ENCODE measurements at places on chromosomes 6 and 20.
A peak's percentile ranks its signal among the peaks of the same experiment; 100 is the strongest.

GRCh38 chr6:168280020-168280898, 39.3 kb downstream of the DACT2 start:
- DNase-seq, result no peak

DNA sequence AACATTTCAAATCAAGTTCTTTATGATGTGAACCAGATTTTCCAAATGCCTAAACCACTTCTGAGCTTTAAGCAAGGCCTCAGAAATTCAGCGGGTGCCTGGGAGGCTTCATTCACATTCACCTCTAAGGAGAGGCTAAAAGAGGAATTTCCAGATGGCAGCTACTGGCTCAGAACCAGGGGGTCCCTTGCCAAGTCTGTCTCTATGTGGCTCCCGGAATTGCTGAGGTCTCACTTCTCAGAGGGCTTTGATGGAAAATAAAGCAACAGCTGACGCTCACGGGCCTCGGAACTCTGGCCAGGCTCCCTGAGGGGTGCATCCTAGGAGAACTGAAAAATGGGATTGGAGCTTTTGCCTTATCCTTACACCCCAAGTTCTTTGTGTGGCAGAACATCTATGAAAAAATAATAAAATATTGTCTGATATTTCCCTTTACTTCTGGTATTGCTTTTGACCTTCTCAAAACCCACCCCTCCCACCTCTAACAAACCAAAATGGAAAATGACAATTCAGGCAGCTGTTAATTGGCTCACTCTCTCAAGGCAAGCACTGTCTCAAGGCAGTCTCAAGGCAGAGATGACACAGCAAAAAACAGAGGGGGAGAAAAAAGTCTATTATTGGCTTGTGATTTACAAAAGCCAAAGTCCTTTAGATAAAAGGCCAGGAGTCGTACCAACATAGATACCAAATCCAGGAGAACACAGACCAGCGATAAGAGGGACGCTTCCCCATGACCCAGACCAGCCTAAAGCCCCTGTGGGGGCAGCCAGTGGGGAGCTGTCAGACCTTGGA, 21.8 kb upstream of the LRRN4 start:
- peak; percentile 74 for DNase-seq

- DNase-seq, result no peak
Observed at GRCh38 chr6:42693725-42694323, 28.6 kb downstream of the PRPH2 start.

GRCh38 chr20:54654450-54654849, 179.1 kb downstream of the DOK5 start:
- no peak for DNase-seq

DNA sequence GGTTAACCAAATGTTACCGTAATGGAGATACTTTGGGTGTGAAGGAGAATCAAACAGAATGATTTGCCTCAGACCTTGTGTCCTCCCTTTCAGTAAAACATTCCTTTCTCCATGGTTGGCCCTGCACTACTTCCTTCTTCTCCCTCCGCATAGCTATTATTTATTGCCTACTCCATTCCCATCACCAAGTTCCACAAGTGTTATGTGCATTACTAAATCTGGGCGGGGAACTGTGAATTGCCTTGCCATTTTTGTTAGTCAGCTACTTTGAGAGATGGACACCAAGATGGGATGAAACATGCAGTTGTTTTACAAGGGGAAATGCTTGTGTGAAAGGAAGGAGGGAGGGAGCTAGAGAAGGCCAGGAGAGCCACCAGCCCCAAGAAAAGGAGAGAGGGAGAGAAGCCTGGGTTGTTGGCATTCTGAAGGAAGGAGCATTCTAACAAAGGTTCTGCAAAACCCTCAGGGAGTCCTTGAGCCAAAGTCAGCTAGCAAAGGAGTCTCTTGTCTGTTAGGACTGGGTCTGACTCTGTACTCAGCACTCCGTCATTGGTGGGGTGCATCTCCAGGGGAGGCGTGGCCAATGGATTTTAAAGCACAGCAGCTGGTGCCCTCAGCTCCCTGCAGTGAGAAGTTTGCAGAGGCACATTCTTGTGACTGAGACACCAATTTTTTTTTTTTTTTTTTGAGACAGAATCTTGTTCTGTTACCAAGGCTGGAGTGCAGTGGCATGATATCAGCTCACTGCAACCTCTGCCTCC, 83.6 kb upstream of the CHD6 start:
- no peak for DNase-seq

GRCh38 chr20:53736122-53736756, 142.6 kb upstream of the ZNF217 start:
- DNase-seq, result no peak

DNA sequence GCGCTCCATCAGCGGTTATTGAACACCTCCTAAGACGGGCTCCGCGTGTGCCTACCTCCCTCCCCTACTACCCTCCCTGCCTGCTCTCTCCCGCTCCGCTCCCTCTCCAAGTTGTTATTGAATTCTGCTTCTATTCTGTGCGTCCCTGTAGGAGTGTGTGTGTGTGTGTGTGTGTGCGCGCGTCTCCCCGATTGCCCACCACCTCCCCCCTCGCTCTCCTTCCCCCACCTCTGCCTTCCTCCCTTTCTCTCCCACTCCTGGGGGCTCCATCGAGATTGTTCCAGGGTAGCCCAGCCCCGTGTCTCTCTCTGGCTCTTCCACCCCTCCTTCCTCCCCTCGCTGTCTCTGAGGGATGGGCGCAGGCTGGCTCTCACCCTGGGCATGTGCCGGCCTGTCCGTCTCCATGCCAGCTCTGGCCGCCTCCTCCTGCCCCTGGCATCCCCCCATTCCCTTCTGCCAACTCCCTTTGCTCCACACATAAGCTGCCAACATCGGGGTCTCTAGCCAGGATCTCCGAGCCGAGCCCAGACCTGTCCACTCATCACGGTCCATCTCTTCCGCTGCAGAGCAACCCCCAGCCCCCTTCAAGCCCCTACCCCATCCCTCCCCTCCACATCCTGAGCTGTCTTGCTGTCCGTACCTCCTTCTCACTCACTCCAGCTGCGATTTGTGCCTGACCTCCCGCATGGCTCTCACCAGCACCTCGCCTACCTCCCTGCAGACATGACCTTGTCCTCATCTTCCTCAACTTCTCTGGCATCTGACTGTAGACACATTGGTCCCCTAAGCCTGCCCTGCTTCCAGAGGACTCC, 68.5 kb downstream of the SRC start:
- no peak for DNase-seq

- DNase-seq, result no peak
Observed at GRCh38 chr6:1409774-1410465, 20.5 kb downstream of the FOXF2 start.

- DNase-seq, result no peak
Observed at GRCh38 chr20:9403448-9403847, 110.9 kb upstream of the LAMP5 start.

DNA sequence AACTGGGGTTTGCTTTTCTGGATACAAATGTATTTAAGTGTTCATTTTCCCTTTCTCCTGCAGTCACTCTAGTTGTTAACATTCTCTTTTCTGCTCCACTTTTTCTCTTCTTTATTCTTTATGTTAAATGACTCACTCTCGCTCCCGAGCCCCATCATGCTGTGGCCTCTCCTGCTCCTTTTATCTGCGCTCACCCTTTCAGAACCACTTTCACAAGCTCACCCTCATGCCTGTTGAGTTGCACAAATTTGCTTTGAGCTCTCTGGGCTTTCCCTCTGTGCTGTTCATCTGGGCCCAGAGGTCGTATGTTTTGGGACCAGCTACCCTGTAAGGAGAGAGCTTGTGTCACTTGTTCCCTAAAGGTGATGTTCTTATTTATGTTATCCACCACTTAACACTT, 98.1 kb upstream of the ASCC3 start:
- no peak for DNase-seq

GRCh38 chr6:116165596-116165995, 39.7 kb upstream of the COL10A1 start:
- no peak for DNase-seq

DNA sequence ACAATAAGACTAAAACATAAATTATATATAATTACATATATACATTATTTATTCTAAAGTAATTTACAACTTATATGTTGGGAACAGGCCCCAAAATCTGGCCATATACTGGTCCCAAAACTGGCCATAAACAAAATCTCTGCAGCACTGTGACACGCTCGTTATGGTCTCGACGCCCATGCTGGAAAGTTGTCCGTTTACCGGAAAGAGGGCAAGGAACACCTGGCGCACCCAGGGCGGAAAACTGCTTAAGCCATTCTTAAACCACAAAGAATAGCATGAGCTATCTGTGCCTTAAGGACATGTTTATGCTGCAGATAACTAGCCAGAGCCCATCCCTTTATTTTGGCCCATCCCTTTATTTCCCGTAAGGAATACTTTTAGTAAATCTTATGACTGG, 164.9 kb downstream of the CENPW start:
- DNase-seq, result no peak

GRCh38 chr6:152572338-152573088, 64.6 kb downstream of the SYNE1 start:
- DNase-seq, result no peak

DNA sequence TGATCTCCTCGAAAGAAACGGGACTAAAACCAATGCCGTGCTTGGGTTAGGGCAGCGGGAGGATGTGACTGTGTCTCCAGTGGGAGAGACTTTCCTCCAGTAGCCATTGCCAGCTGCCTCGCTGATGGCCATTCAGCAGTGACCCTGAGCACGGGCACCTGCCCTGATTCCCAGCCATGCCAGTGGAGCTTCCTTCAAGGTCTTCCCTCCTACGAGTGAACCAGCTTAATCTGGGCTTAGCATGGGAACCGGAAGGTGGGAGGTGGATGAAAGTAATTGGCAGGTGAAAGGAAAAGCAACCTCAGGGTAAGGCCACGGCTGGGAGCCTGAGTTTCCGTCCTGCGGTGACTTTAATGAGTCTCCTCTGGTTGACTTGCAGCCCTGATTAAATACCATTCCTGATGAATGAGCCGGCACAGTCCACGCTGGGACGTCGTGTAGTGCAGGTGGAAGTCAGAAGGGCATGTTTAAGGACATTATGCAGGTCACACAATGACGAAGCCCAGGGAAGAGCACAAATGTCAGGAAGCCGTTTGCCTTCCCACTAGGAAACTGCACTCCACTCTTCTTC, 813.5 kb downstream of the QKI start:
- DNase-seq, result no peak

- no peak for DNase-seq
Observed at GRCh38 chr20:38579219-38579910, 1.6 kb upstream of the ADIG start.

DNA sequence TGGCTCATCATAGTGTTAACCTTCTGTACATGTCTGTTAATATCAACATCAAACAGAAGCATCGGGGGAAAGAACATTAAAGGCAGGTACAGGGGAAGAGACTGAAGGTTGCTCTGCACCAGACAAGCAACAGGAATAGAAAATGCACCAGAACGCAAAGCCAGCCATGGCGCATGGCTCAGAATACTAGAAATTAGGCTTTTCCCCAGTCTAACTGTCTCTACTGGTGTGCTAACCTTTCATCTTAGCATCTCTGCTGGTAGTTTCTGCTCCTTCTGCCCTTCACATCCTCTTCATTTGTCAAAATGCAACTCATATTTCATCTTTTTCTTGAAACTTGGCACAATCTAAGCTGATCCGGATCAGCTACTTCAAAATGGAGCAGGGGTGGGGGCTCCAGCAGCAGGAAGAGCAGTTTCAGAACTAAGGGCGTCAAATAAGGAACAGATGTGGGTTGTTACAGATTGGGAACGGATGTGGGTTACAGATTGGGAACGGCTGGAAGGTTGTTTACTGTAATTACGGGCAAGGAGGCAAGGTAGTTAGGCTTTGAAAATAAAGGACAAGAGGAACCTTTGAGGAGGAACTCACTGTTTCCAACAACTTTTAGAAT, 13.1 kb upstream of the RNASET2 start:
- no peak for DNase-seq

GRCh38 chr6:38443352-38444144, 196.2 kb downstream of the BTBD9 start:
- no peak for DNase-seq

DNA sequence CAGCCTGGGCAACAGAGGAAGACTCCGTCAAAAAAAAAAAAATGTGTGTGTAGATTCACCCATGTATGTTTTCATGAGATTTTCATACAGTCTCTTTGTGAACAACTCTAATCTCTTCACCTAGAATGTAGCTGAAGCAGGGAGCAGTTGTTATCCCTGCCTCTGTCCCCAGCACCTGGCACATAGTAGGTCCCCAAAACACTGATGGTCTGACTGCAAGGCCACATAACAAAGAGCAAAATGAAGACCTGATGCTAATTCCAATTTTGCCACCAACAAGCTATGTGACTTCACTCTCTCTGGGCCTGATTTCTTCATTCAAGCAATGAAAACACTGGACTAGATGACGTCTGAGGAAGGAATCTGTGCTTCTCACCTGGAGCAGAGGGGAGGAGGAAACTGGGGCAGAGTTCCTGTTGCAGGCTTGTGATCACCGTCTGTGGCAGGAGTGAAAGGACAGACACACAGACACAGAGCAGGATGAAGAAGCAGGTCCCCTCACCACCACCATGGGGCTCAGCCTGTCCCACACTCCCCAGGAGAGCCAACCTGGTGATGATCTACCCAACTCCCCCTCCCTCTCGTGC, 4.6 kb downstream of the SLC44A4 start:
- no peak for DNase-seq

Data from ovary (tissue), 10 donors.